Kidney tubule cell (primary cell): ENCODE measurements at places on chromosomes 16 and 17.
A peak's percentile ranks its signal among the peaks of the same experiment; 100 is the strongest.

DNA sequence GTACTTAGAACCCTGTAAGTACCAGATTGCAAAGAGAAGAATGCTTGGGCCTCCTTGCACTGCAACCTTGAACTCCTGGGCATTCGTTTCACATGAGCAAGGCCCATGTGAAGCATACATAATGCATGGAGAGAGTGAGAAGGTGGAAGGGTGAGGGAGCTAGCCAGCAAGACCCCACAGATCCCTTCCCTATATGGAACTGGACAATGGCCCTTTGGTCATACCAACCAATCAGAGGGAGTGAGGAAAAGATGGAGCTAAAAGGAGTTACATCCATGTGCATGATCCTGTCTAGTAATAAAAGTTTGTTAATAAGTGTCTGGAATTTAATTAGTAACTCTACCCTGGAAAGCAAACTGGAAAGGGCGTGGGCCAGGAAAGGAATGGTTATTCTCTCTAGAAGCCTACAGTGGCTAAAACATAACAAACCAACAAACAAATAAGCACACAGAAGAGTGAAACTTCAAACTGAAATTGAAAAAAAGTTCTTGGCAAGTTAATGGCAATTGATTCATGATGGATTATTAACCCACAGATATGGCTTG, 29.6 kb downstream of the DNAH3 start:
- peak; percentile 23 for DNase-seq

- no peak for DNase-seq
Observed at GRCh38 chr17:50192144-50192617, 9.2 kb downstream of the COL1A1 start.

DNA sequence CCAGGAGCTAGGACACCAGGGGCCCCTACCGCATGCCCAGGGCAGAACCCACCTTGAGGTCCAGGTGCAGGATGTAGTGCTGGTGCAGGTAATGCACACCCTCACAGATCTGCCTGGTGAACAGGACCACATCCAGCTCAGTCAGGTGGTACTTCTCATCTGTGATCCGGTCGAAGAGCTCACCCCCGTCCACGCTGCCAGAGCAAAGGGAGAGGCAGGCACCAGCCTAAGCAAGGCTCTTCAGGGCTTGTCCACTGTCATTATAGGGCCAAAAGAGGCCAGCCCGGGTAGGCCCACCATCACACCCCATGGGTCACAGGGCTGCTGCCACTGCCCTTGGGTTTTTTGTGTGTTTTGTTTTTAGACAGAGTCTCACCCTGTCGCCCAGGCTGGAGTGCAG, 21.0 kb downstream of the MYLK3 start:
- no peak for DNase-seq

DNA sequence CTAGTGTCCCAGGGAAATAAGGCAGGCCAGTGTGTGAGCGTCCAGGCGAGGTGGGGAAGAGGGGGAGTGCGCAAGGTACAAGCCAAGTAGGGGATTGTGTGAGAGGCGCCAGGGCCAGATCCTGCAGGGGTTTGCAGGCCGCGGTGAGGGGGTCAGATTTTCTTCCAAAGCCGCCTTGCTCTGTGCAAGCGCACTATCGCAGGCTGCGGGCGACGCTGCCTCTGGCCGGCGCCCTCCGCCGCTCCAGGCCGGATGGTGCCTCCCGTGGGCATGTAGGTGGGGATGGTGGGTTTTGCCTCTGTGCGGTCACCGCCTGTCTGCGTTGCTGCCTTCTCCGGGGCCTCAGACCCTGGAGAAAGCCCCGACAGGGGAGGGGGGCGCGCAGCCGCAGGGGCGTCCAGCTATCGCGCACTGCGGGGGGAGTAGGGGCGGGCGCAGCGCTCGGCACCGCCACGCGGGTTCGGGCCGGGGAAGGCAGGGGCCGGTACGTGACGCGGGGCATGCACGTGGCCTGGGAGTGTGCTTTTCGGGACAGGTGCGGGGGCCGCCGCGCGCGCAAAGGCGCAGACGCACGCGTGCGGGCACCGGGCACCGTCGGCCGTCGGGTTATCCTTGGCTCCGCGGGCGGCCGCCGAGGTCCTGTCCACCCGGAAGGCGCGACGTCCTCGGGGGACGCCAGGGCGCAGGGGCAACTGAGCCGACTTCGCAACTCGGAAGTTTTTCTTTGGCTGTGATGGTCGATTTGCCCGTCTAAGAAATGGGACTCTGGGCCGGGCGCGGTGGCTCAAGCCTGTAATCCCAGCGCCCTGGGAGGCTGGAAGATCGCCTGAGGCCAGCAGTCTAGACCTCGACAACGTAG, 1.1 kb upstream of the HAPSTR1 start:
- no peak for DNase-seq

- no peak for DNase-seq
Observed at GRCh38 chr17:74654742-74655141, 31.2 kb upstream of the CD300E start.

DNA sequence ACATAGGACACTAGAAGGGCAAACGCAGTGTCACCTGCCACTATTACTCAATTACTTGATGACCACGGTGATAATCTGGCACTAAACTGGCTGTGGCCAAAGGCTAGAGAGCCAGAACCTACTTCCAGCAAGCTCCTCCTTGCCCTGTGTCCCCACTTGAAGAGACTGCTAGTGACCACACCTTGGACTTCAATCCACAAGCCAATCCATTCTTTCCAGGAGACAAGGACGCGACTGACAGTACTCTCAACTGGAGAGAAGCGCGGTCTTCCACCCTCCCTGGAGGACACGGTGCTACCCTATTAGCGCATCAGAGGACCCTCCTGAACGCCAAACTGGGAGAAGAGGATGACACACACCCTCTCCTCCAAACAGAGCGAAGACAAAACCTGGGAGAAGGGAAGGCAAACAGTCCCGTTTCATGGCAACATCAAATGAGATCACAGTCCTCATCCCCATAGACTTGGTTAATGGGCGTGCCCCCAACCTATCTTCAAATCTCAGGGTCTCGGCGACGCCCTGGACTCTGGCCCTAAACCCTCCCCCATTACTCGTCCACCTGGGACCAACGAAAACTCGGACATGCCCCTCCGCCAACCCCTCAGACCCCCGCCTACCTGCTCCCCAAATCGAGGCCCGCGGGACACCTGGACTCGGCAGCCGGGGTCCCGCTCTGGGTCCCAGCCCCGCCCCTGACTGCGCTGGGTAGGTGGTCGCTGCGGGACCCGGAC, 508 bp downstream of the FLCN start:
- DNase-seq = peak; percentile 59

- DNase-seq = peak; percentile 10
Observed at GRCh38 chr16:17395849-17396480, 74.8 kb downstream of the XYLT1 start.

DNA sequence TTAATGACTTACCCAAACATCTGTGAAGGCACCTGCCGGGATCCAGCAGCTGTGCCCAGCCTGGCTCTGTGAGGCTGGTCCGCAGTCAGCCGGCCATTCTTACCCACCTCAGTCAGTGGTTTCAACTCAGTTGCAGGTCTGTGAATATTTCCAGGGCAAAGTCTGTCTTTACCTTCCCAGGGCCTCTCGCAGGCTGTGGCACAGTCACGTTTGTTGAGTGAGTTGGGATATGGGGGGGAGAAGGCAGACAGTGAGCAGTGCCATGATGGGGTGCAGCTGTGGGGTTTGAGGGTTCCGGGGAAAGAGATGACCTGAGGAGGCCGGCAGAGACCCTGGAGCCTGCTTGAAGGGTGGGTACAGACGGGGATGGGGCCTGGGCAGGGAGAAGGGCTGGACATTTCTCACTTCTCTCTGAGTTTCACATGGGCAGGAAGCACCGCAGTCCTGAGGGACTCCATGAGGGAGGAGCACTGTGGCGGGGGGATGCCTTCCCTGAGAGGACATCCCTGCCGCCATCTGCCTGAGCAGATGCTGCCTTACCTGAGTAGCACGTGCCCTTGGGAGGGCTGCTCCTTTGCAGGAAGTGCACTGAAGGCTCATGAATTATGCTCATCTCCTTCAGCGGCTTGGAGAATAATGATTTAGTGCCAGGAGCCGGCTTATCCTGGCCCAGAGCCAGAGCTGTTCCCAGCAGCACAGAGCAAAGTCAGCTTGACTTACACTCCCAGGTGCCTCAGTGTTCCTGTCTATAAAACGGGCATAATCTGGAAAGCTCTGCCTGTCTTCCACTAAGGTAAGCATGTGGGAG, 48.1 kb downstream of the KSR1 start:
- DNase-seq = no peak
